ENCODE measurements at places on chromosomes 12 and 14.

- DNase-seq: peak; percentile 92
These were observed 8.3 kb upstream of the MTA1 start for GRCh38 chr14:105411017-105411941.

DNA sequence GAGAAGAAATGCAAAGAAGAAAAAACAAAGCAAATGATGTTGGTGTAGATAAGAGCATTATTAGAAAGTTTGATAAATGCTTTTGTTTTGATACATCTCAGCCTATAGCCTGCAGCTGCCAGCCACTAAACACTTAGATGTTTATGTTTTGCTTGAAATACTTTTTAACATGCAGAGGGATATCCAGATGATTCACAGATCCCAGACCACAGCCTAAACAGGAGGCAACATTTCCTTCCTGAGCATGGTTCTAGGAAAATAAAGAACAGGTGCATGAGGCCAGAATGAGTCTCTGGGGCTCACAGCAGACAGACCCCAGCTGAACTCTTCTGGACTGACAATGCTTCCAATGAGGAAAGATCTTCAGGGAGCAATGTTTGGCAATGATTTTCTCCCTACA lies 103.7 kb upstream of the EEA1 start:
- no peak for DNase-seq

DNA sequence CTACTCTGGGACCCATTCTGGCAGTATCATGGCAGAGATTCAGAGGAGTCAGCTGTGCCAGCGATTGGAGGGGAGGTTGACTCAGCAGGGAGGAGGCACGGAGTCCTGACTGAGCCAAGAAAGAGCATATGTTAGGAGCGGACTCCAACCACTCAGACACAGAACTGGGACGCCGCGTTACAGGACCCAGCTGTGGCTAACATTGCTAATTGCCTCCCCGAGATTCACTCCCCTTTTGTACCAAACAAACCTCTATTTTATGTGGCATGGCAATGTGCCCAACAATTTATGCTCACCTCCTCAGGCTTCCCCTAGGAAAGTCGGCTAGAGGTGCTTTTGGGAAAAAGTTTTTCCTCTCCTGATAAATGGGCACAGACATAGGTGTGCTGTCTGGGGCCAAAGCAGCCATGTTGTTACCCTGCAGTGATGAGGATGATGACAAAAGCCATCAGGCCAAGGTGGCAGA lies 15.2 kb upstream of the CLIP1 start:
- DNase-seq: peak; percentile 91

DNA sequence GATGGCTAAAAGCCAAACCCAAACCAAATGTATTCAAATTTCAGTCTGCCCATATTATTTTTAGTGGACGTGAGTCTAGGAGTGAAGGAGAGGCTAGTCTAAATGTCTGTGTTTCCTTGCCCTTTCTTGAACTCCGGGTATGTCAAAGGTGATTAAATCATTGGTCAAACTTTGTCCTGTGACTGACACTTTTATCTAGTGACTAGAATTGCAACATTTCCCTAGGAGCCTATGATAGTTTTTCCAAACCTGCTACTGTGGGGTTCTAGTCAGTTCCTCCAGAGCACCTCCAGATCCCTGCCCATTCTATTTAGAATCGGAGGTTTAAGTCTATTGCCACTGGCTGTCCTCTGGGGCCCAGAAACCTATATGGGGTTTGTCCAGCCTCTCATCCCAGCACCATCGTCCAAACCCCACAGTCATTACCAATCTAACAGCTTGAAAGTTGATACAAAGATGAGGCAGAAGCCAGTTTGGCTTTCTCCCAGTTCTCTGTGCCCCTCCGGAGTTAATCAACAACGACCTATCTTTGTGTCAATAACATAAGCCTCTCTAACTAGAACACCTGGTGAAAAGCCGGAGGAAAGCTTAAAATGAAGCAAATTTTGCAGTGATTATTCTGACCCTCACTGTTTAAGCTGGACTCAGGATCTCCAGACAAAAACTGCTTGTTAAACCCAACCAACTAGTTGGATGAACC lies 306.7 kb downstream of the ZFP36L1 start:
- no peak for DNase-seq

DNA sequence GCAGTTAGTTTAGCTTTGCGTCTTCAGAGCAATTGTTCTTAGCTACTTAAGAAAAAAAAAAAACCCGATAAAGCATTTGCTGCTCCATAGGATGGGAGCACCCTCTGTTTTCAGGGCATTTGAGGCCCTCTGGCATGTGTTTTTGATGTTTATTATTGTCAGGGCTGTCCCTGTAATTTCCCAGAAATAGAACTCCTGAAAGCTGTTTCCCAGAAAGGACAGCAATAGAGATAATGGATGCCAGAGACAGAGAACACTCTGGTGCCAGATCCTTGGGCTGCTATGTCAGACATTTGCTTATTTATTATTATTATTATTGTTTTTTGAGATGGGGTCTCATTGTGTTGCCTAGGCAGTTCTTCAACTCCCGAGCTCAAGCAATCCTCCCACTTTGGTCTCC lies 201.3 kb downstream of the ALG10 start:
- DNase-seq: no peak

GRCh38 chr12:32585680-32586079 lies 93.4 kb upstream of the DNM1L start:
- no peak for DNase-seq

GRCh38 chr14:22305607-22306006 lies 283.4 kb downstream of the DAD1 start:
- no peak for DNase-seq

GRCh38 chr12:122584177-122584863 lies 57.3 kb downstream of the KNTC1 start:
- DNase-seq: no peak

GRCh38 chr14:96031691-96032090 lies 7.5 kb upstream of the C14orf132 start:
- DNase-seq: no peak

- no peak for DNase-seq
These were observed 60.5 kb upstream of the USP44 start for GRCh38 chr12:95611676-95612309.

DNA sequence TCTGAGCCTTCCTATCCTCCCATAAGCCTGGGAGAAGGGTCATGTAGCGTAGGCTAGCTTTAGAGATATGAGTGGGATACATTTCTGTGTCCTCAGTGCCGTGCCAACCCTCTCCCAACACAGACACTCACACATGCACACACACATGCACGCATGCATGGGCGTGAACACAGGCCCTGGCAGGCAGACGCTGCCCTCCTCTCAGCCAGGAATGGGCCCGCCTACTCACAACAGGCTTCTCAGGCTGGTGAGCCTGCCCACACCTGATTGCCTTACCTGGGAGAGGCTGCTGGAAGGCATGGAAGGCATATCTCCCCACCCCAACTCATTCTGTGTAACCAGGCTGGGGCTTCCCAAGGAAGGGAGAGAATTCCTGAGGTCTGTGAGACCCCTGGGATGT lies 12.8 kb upstream of the ACVR1B start:
- DNase-seq: no peak

- no peak for DNase-seq
These were observed 736.5 kb upstream of the LMO3 start for GRCh38 chr12:17342381-17342961.

DNA sequence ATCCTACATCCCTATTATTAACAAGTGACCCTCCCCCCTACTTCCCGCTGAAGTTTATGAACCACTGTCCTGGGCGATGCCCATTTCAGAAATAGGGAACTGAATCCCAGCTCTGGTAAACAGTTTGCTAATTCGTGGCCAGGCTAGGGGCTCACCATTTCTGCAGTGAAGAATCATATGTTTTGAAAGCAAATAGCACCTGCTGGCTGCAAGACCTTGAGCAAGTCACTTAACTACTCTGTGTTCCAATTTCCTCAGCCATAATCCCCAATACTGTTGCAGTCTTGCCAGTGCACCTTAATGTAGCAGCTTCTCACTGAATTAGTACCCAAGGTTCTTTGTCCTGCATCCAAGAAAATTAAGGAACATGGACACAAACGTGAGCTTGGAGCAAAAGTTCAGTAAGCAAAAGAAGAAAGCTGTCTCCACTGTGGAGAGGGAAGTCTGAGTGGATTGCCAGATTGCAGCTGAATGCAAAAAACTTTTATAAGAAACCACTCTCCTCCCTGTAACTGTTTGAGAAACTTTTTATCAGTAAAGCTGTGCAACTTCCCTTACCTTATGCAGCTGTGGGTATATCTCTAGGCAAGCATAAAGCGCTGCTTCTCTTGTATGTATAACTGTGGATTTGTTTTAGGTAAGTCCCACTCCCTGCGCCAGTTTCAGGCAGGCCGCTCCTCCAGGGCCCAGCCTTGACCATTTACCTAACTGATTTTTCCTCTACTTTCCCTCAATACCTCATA lies 824 bp downstream of the OAS1 start:
- DNase-seq: no peak

GRCh38 chr12:67671419-67671818 lies 22.9 kb downstream of the DYRK2 start:
- DNase-seq: no peak

- peak; percentile 71 for DNase-seq
These were observed 883 bp downstream of the FOXJ2 start for GRCh38 chr12:8033153-8034044.

DNA sequence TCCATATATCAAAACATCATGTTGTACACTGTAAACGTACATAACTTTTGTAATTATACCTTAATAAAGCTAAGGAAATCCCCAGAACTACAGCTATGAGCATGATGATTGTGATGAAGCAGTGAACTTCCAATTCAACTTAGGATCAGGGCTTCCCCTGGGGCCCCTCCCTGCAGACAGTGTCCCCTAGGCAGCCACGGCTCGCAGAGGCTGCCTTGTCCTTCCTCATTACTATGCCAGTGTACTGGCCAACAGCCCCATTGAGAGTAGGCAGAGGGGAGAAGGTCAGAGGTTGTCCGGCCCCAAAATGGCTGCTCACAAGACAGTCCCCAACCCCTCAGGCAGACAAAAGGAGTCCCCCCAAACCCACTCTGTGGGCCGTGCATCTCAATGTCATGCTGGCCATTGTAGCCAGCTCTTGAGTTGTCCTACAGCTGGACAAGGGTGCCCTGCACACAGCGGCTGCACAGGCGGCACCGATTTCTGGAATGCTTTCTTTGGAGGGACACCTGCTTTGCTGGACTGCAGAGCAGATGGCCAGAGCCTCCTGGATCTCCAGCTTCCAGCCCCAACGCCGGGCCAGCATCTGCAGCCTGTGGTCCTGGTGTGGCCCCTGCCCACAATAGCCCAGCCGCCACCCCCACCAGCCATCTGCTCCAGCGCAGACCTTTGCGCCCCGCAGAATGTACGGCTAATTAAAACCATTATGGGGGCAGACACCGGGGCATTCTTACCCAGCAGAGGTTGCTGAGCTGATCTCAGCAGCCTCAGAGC lies 46.1 kb downstream of the NIN start:
- no peak for DNase-seq

- no peak for DNase-seq
These were observed 9.9 kb upstream of the DIABLO start for GRCh38 chr12:122235741-122236140.

GRCh38 chr14:20684662-20685456 lies 499 bp downstream of the RNASE4 start:
- peak; percentile 24 for DNase-seq

- peak; percentile 49 for DNase-seq
These were observed 20.6 kb downstream of the COX14 start for GRCh38 chr12:50132505-50133135.

DNA sequence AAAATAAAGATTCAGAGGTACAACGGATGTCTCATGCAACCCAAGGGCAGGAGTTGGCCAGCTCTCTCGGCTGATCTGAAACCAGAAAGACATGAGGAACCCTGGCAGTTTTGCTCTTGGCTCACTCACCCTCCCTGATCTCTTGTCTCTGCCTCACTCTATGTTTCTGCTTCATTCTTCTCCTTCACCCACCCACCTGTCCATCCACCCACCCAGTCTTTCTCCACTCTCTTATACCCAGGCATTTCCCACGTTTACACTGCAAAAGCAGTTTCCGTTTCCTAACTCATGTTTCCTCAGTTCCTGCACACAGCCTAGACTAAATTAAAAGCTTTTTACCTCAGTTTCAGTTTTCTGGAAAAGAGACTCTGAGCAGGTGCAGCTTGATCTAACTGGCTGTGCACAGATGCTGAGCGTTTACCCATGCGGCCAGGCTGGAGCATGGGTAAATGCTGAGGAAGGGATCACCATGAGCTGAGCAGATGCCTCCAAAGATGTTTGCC lies 157.6 kb downstream of the PRKCH start:
- no peak for DNase-seq

DNA sequence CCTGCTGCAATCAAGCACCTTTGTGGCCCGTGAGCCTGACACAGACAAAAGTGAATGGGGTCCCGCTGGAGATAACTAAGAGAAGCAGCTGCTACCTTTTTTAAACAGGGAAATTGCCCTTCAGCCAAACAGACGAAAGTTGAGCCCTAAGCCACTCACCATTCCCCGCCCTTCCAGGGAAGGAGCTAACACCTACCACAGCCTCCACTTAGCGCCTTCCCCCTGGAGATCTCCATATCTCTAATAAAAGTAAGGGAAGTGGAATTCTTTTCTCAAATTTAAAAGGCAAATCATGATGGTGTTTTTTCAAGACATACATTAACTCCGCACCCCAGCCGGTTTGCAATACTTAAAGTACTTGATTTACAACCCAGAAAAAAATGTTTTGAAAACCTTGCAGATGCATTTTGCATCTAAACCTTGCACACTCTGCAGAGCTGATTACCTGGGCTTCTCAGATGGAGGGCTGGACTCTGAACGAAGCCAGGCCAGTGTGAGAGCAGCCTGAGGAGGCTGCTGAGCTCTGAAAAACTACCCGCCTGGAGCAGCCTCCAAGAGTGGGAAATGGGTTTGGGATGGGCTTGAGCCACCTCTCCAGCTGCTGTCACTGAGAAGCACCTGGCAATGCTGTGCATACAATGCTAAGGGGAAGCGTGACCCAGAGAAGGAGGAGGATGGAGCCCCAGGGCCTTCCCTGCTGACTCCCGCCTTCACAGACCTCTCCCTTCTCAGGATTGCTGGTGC lies 10.0 kb downstream of the NUAK1 start:
- no peak for DNase-seq

DNA sequence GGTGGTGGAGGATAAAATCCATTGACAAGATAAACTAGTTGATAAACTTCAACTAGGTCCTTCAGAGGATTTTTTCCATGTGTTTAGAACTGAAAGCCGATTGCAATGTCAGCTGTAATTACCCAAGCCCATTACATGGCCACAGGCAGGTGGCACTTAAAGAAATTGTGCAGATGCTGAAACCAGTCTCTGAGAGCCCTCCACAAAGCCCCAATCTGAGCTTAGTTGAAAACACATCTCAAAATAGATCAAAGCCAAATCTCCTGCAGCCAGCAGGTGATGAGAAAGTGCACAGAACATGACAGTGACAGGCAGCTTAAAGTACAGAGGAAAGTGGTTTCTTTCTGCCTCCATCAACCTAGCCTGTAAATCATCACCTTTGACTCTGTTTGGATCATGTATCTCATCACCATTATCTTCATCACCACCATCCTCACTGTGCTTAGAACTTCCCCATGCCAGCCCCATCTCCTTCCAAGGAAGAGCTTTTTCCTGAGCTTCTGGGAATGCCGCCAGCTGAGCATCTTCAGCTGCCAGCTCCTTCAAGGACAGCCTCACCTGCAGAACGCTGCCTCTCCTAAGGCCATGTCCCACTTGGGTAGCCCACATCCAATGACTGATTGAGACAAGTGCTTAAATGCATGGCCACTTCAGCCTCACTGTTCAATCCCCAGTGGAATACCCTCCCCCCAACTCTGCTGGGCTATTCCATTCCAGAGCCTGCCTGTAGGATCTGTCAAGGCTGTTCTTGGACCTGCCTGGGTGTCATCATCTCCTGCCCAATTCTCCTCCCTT lies 219.5 kb upstream of the TMEM132C start:
- DNase-seq: no peak

Data from AG08395 (cell line).